ENCODE measurements at places on chromosomes 16 and 17. TPM values are rescaled to one million over a fixed set of nuclear protein-coding genes. Genes with fewer than 3 reads are reported as not detected.

The CDRT4 gene
- 0.69 TPM for polyA plus RNA-seq

The KRTAP9-4 gene
- polyA plus RNA-seq, result not detected

The SERPINF2 gene
- not detected for polyA plus RNA-seq

The NEUROD2 gene
- not detected for polyA plus RNA-seq

The ABCA9 gene
- not detected for polyA plus RNA-seq

Data from immature natural killer cell (primary cell).